ENCODE measurements at places on chromosomes 12 and 14. TPM values are rescaled to one million over a fixed set of nuclear protein-coding genes. Genes with fewer than 3 reads are reported as not detected.

GRCh38 chr12:25052196-25052913 is 103.5 kb upstream of the BCAT1 start:
- H3K27ac ChIP-seq = peak overlapping the region; percentile 91
- H3K4me1 ChIP-seq = peaks cover 6% of the 10 kb centered on the region
- peak; percentile 78 for DNase-seq
- H3K4me3 ChIP-seq = peak overlapping the region; percentile 52
- no peaks in the 10 kb centered on the region for H3K36me3 ChIP-seq

- DNase-seq = no peak
- no peaks in the 10 kb centered on the region for H3K4me1 ChIP-seq
- no peak overlapping the region for H3K27ac ChIP-seq
- peaks cover 28% of the 10 kb centered on the region for H3K36me3 ChIP-seq
- H3K27me3 ChIP-seq = no peaks in the 10 kb centered on the region
- no peak overlapping the region for H3K4me3 ChIP-seq
Observed at GRCh38 chr12:51198568-51199365, 19.1 kb downstream of the POU6F1 start.

GRCh38 chr14:96631030-96631429 is 128.8 kb downstream of the PAPOLA start:
- H3K27me3 ChIP-seq = no peaks in the 10 kb centered on the region
- H3K4me3 ChIP-seq = no peak overlapping the region
- peaks cover 3% of the 10 kb centered on the region for H3K4me1 ChIP-seq
- H3K36me3 ChIP-seq = no peaks in the 10 kb centered on the region

DNA sequence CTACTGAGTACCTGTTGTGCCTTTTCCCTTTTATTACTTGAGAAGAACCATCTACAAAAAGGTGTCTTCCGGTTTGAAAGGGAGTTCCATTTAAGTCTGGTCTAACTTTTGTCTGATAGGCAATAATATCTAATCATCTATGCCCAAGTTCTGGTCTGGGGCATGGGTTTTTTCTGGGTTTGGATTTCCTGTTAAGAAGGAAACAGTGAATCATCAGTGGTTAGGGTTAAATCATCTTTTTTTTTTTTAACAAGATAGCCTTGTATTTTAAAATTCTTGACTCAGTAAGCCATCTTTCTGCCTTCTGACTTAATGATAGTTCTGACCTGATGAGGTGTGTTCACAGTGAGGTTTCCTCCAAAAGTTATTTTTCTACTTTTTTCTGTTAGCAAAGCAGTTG is 29.3 kb upstream of the CPNE8 start:
- no peak overlapping the region for H3K27ac ChIP-seq
- H3K36me3 ChIP-seq = no peaks in the 10 kb centered on the region
- no peak for DNase-seq

DNA sequence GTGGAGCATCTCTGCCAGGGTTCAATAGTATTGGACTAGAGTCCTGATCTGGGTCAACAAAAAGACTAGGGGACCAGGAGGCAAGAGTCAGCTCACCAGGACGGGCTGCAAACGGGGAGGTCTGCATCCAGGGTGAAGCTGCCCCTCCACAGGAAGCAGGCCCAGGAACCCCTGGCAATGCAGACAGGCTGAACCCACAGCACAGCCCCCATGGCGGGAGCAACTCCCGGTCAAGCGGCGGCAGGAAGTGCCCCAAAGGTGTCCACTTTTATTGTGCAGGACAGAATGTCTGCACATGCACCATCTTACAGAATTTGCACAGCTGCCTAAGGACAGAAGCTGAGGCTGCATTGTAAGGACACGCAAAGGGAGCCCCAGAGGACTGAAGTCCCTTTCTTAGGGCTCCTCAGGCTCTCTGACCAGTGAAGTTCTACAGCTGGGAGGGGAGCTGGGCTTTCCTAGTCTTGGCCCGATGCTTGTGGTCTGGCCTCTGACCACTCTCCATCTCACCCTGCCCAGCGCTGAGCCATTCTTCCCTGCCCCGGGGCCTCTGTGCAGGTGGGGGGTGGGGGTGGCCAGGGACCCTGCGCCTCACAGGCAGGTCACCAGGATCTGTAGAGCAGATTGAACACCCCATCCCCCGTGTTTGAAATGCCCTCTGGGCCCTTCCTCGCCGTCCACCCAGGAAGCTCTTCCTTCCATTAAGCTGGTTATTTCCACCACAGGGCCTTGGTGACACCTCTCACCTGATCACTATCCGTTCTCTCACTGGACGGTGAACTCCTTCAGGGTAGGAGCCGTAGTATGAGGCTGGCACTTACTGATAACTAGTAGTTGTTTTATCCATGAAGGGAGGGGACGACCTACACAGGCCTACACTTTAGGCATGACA is 75.9 kb downstream of the NINJ2 start:
- no peaks in the 10 kb centered on the region for H3K27me3 ChIP-seq
- H3K36me3 ChIP-seq = no peaks in the 10 kb centered on the region
- no peaks in the 10 kb centered on the region for H3K4me1 ChIP-seq
- H3K4me3 ChIP-seq = no peak overlapping the region

DNA sequence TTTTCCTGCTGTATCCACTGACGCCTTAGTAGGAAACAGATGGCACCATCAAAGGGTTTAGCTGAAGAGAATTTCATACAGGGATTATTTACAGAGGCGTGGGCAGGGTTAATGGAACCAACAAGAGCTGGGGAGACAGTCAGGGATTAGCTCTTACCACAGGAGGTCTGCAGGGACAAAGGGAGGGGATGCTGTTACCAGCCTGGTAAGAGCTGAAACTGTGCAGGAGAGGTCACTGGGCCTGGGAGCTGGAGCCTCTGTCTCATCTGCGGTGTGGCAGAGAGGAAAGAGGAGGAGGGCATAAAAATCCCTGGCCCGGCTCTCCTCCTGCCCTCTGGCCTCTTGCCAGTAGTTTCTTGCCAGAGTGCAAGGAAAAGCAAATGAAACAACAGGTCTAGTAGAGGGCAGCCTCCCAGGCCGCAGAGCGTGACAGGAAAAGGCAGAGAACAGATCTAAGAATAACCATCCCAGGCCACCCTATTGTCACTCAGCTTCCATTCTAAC is 18.9 kb upstream of the POC1B start:
- no peak overlapping the region for H3K27ac ChIP-seq
- H3K27me3 ChIP-seq = no peaks in the 10 kb centered on the region
- DNase-seq = peak; percentile 75
- H3K36me3 ChIP-seq = no peaks in the 10 kb centered on the region
- H3K4me1 ChIP-seq = peaks cover 30% of the 10 kb centered on the region
- no peak overlapping the region for H3K4me3 ChIP-seq

The KLRC2 gene
- 20.8 TPM for total RNA-seq

DNA sequence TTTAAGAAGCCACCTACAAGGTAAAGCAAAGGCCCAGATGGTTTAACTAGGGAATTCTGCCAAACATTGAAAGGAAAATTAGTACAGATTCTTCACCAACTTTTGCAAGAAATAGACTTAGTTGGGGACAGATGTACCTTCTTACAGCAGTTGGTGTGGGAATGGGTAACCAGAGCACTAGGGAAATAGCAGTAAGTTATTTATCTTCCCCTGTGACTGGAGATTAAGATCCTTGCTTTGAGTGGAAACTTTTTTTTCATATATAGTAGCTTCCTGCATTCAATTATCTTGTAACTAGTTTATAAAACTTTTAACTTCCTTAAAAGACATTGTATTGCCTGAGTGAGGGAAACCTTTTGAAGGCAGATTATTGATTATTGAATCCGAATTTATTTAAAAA is 44.2 kb downstream of the ARID2 start:
- H3K36me3 ChIP-seq = no peaks in the 10 kb centered on the region
- H3K4me3 ChIP-seq = no peak overlapping the region
- no peak for DNase-seq
- peaks cover 27% of the 10 kb centered on the region for H3K4me1 ChIP-seq

DNA sequence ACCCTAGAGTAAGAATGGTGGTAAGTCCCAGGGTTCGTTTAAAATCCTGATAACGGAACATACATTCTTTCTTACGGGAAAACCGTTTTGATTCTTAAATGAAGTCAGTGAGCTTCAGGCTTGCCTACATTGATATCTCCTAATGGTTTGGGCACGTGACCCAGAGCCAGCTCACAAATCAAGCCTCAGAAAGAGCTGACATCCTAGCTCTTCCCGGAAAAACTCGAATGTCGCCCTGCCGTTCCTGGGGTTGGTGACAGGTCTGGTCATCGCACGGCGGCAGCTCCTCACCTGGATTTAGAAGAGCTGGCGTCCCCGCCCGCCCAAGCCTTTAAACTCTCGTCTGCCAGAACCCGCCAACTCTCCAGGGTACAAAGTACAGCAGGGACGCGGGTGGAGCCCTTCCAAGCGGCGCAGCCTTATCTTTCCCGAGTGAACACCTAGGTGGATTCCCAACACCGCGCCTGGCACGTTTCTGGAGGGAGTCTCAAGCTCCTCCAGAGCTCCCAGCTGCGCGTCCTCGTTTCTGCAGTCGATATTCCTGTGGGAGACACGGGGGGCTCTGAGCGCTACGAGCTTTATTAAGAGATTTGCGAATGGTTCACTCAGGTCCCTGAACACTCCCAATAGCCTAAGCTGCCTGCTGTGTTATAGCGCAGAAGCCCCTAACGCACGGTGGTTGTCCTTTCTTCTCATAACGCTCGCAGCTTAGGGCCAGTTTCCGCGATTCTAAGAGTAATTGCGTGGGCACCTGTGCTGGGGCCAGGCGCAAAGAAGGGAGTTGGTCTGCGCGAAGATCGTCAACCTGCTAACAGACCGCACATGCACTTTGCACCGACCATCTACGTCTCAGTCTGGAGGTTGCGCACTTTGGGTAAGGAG is at the start of gene SSTR1:
Gene SSTR1, plus strand, starts transcription at position 169 of the 882 bp plus-strand sequence. CDS start 1,486 bp downstream, outside the sequence.
- no peaks in the 10 kb centered on the region for H3K36me3 ChIP-seq
- peaks cover 28% of the 10 kb centered on the region for H3K27me3 ChIP-seq
- H3K4me1 ChIP-seq = no peaks in the 10 kb centered on the region

DNA sequence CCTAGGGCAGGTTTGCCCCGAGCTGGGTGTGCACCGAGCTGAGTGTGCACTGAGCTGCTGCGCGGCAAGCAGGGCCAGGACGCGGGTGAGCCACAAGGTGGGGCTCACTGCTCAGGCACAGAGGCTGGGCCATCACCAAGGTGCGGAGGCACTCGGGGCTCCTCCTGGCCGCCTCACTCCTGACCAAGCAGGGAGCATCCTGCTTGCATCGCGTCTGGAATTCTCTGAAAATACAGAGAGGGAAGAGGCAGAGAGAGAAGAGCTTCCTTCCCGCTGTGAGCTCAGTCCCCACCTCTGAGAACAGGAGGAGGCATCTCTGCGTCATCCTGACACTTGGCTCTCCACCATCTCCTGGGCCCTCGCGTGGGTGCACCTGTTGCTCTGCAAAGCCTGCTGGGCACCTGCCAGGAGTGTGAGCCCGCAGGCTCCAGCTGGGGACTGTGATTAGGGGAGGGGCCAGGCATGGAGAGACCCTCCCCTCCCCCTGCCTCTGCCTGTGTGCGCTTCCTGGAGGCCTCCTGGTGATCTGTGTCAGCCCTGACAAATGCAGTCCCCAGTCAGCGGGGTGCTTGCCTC is 116.3 kb downstream of the GLT1D1 start:
- no peak overlapping the region for H3K4me3 ChIP-seq
- H3K36me3 ChIP-seq = no peaks in the 10 kb centered on the region
- no peak overlapping the region for H3K27ac ChIP-seq
- no peaks in the 10 kb centered on the region for H3K4me1 ChIP-seq

The KRT73 gene
- 1.1 TPM for total RNA-seq

The TGFB3 gene
- 5.6 TPM for total RNA-seq

- H3K4me1 ChIP-seq = no peaks in the 10 kb centered on the region
- H3K27me3 ChIP-seq = no peaks in the 10 kb centered on the region
- no peaks in the 10 kb centered on the region for H3K36me3 ChIP-seq
- no peak overlapping the region for H3K4me3 ChIP-seq
- no peak for DNase-seq
Observed at GRCh38 chr14:37695866-37696265, 100.4 kb downstream of the TTC6 start.

The COX8C gene
- total RNA-seq = not detected

All from spleen (tissue), 13 donors.